Umbilical cord (tissue), 2 donors: ENCODE measurements at places on chromosomes 4 and X. TPM values are rescaled to one million over a fixed set of nuclear protein-coding genes. Genes with fewer than 3 reads are reported as not detected.

OTUD6A gene
- total RNA-seq = not detected

DNA sequence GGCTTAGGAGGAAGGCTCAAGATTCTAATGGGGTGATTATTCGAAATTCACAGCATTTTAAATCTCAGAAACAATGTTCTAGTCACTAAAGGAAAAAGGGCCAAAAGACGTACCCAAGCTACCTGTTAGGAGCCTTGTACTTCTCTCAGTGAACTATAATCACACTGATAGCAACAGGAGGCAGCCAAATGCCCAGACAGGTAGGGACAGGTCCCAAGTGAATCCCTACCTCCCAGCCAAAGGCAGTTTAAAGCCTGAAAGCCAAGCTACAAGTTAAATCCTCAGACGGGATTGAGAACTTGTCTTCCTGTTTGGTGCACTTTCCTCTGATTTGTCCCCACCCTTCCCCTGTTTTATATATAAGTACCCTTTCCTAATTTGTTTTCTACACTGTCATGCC lies 24.3 kb upstream of the HHIP start:
- DNase-seq = peak; percentile 3

SHROOM4 gene
- 7.0 TPM for total RNA-seq

DNA sequence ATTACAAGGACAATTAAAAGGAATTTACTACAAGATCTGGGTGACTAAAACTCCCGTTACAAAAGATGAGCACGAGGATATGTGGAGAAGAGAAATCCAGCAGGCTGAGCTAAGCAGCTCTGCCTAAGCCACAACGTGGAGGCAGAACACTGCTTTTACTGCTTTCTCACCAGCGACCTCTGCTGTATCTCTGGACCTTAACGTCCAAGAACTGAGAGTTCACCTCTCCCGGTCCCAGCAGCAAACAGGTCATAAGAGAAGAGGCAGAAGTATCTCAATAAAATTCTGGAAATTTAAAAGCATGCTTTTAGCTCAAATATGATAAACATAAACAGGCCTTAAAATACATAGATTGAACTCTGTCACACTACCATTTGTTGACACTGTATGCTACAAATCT lies 81.0 kb downstream of the ADGRA3 start:
- DNase-seq = peak; percentile 75

DNA sequence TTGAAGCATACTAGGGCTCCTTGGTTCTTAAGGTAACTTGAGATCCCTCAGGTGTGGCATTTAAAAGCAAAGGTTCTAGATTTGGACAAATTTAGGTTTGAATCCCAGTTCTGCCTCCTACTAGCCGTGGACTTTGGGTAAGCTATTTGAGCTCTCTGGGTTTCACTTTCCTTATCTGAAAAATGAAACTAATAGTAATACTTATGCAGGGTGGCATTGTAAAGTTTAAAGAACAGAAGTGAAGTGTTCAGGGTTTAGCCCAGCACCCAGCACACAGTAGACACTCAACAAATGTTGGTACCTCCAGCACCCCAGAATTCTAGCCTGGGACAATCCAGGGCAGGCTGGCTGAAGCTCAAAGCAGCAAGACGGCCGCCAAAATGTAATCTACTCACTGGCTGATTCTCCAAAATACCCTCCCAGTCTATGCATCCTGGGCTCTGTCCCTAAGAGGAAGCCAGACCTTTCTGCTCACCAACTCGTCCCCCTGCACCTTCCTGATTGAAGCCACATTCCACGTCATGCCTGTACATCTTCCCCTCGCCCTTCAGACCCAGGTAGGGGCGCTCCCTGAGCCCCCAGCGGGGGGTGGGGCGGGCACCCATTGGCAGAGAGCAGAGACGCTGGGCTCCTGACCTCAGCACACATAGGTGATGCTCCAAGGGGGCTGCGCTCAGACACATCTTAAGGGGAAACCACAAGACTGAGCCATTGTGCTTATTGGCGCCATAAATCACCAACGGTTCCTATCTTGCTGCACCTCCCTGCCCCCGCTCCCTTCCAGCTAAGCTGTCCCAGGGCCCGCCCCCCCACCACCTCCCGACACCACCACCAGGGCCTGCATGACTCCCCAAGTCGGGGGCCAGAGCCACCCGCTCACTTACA lies 160.6 kb downstream of the BCOR start:
- DNase-seq = no peak
